ENCODE measurements at places on chromosomes 13 and 19. TPM values are rescaled to one million over a fixed set of nuclear protein-coding genes. Genes with fewer than 3 reads are reported as not detected.

Gene ACP5
- total RNA-seq: not detected

Gene SLITRK5
- total RNA-seq: 0.16 TPM

Gene PDX1
- not detected for total RNA-seq

Gene MYO16
- 0.36 TPM for total RNA-seq

Gene SMIM44
- not detected for total RNA-seq

Gene DKKL1
- total RNA-seq: not detected

DNA sequence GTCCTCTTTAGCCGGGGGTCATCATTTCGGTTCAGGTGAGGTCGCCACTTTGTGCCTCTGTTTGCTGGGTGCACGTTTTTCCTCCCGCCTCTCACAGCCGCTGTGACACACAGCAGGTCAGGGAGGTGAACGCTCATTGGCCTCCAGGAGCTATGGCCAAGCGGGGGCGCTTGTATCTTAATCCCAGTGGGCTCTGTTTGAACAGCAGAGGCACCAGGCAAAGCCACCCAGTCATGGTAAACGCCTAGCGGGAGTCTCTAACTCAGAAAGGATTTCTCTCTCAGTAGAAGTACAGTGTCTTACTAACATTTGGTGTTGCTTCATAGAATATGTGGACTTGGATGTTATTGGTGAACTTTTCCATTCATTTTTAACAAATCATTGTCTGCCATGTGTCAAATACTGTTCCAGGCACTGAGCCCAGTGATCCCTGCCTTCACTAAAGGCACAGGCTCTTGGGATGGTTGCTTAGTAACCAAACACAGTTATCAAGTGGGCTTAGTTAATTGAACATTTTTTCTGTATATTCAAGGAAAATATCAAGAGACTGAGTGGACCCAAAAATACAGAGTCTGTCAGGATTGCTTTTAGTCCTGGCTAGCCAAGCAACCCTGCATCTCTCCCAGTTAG lies 186.7 kb downstream of the STK24 start:
- no peak for DNase-seq

Gene KLK5
- total RNA-seq: 454 TPM

Gene ALOX5AP
- not detected for total RNA-seq

- no peak for DNase-seq
Measured at GRCh38 chr19:8371011-8371804, 7.3 kb downstream of the ANGPTL4 start.

DNA sequence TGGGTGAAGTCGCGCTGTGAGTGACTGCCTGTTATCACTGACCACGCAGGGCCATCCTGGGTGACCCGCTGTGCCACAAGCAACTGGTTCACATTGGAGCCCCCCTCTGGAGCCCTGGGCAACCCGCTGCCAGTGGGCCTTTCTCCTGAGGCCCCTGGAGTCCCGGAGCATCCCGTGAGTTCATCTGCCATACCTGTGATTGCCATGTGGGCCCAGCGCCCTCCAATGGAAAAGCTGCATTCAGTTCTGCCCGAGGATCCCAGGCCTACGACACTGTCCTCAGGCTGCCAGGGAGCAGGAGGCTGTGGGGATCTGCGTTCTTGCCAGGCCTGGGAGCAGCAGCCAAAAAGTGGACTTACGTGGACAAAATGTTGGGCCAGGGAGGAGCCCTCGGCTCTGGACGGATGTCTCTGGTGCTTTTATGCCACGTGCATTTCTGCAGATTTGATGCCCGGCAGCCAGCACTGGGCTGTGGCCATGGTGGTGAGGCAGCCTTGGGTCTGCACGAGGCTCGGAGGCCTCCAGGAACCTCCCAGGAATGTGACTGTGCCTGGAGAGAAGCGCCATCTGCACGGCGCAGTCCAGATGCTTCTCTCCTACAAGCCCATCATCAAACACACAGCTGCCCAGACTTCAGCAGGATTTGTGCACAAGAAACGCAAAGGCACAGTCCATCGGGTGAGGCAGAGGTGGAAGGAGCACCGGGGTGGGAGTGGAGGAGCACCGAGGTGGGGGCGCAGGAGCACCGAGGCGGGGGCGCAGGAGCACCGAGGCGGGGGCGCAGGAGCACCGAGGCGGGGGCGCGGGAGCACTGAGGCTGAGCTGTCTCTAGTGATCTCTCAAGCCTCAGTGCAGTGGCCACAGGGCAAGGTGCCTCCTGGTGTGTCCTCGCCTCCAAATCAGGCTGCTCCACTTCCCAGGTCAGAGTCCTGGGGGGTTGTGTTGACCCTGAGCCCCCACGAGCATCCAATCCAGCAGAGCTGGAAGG lies 44.0 kb downstream of the C13orf46 start:
- DNase-seq: no peak

Gene NKPD1
- total RNA-seq: not detected

GRCh38 chr19:54523403-54523802 lies 20.8 kb downstream of the LAIR2 start:
- DNase-seq: peak; percentile 91

- DNase-seq: no peak
Measured at GRCh38 chr13:44506251-44506650, 69.9 kb downstream of the TSC22D1 start.

Gene CFAP97D2
- not detected for total RNA-seq

Gene SACS
- 32.1 TPM for total RNA-seq

GRCh38 chr13:100336795-100337516 lies 248.1 kb downstream of the PCCA start:
- DNase-seq: no peak

Gene CTXN1
- 16.2 TPM for total RNA-seq

- no peak for DNase-seq
Measured at GRCh38 chr19:8811315-8812172, 20.6 kb downstream of the ZNF558 start.

DNA sequence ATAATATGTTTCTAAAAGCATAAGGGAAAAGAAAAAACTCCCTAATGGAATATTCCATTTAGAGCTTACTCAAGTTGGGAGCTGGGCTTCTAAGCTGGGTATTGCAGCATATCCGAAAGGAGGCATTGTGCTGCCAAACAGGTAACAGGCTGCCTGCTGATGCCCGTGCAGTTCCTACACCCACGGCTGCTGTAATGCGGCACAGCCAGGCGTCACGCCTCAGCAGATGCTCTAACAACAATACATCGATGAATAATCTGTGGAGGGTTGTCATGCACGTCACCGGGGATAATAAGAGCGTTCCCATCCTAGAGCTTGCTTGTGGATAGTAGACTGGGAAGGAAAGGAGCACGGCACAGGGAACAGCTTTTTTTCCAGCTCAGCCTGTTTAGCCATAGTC lies 1582.1 kb upstream of the SLC10A2 start:
- no peak for DNase-seq

Gene ZNF544
- total RNA-seq: 6.6 TPM

Gene CCL25
- not detected for total RNA-seq

Gene SELENOV
- total RNA-seq: not detected

DNA sequence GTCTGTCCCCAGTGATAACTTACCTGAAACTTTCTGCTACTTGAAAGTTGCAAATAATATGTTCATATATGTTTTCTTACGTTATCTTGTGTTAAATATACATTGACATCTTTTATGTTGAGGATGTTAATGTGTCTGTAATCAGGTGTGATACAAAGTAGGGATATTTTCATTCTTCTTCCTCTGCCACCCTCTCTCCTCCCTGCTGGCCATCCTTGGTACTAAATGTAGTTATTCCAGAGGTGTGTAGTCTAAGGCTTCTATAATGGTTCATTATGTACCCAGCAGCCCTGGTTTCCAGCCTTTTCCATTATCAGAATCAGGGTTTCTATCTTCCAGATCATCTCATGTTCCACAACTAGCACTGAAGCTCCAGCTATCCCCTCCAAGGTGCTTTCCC lies 606.7 kb upstream of the KLHL1 start:
- no peak for DNase-seq

Gene SLC15A1
- not detected for total RNA-seq

GRCh38 chr13:88112526-88112925 lies 441.4 kb downstream of the SLITRK5 start:
- no peak for DNase-seq

- peak; percentile 67 for DNase-seq
Measured at GRCh38 chr13:31424130-31424729, 224.5 kb downstream of the B3GLCT start.

DNA sequence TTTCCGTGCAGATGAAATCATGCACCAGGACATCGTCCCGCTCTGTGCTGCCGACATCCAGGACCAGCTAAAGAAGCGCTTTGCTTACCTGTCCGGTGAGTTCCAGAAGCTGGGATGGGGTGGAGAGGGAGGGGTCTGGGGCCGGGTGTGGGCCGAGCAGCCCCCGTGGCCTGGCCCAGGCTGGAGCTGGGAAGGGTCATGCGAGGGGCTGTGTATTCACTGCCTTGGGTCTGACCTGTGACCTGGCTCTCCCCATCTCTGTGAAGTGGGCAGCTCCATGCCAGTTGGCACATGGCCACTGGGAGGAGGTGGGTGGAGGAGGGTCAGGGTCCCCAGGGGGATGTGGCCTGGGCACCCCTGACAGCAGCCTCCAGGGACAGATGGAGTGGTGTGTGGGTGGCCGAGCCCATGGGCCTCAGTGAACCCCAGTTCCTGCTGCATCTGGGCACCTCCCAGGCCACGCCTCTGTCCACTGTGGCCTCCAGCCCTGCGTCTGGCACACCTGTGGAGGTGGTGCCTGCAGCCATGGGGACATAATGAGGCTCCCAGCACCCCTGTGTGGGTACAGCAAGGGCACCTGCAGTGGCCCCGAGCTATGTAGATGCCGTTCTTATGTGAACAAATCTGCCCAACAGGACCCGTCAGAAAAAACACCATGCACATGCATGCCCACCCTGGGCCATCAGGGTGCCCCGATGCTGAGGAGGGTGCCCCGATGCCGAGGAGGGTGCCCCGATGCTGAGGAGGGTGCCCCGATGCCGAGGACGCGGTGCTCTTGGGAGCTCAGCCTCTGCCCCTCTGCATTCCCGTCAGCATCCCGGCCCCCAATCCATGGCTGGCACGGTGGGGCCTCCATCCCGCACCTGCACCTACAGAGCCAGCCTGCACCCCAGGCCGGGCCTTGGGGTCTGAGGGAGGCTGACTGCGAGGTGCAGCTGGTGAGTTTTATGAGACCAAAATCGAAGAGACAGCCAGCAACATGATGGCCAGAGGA lies 46.0 kb downstream of the MCF2L start:
- no peak for DNase-seq

GRCh38 chr13:33349986-33350826 lies 64.7 kb upstream of the STARD13 start:
- DNase-seq: peak; percentile 73

Data from MG63 (cell line).